ENCODE measurements at places on chromosomes 1 and 21.

GRCh38 chr1:207606362-207606755 lies 38.6 kb upstream of the CR1L start:
- no peak for DNase-seq

GRCh38 chr1:77925518-77925917 lies 37.1 kb downstream of the NEXN start:
- DNase-seq = no peak

DNA sequence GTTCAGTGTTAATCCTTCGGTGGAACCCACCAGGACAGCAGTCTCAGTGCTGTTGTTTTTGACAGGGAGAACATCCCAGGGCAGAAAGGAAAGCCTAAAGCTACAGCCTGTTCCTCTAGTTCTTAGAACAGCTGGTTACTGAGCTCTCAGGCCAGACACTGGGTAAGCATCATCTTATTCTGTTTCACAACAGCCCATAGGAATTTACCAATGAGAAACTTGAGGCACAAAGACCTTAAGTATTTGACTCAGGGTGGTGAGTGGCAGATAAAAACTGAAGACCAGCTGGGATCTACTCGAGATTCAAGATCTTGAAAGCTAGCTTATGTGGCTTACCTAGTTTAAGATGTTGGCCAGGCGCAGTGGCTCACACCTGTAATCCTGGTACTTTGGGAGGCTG lies 9.4 kb upstream of the NEK2 start:
- no peak for DNase-seq

DNA sequence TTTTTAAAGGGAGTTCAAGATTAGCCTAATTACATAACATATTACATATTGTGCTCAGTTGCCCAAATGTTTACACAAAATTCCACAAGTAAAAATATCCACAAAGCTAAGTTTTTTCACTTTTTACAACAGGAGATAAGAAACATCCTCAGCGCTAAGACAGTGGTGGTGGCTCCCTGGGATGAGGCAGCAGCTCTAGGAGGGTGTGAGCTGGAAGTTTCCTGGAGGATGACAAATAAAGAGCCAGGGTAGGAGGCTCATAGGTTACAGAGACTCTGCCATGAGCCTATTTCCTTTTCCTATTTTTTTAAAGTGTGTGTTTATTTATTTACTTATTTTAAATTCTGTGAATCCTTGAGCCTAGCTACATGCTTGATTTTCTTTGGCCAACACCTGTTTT lies 91.7 kb downstream of the COL24A1 start:
- DNase-seq = no peak

DNA sequence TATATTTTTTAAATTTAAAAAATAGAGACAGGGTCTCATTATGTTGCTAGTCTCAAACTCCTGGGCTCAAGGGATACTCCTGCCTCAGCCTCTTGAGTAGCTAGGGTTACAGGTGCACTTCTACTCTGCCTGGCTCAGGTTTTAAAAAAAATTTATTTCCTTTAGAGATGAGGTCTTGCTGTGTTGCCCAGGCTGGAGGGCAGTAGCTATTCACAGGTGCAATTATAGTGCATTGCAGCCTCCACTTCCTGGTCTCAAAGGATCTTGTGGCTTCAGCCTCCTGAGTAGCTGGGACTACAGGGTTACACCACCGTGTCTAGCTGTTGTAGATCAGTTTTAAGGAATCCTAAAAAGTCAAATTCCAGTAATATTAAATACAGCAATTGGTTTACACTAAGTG lies 5.0 kb downstream of the RNF11 start:
- no peak for DNase-seq

- DNase-seq = no peak
Measured at GRCh38 chr21:16570171-16570570, 840.4 kb downstream of the USP25 start.

DNA sequence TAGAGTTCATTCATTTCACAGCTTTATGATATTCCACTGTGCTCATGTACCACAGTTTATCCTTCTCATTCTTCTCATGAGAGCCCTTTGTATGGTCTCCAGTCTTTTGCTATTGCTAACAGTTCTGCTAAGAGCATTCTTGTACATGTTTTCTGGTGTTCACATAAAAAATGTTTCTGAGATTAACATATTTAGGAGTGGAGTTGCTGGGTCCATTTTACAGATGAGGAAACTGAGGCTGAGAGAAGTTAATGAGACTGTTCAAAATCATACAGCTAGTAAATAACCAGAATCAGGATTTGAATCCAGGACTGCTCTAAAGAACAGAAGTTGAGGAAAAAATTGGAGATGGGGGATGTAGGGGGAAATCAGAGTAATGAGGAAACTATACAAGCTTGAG lies 28.8 kb upstream of the RGS16 start:
- DNase-seq = no peak

- no peak for DNase-seq
Measured at GRCh38 chr1:226908419-226908818, 31.7 kb upstream of the COQ8A start.

GRCh38 chr1:26747048-26747447 lies 40.7 kb upstream of the PIGV start:
- DNase-seq = no peak

GRCh38 chr1:151284013-151284577 lies 2.0 kb downstream of the ZNF687 start:
- DNase-seq = no peak

Measured in ecto neural progenitor cell (in vitro differentiated cells).